ENCODE measurements at places on chromosomes 6 and 20.

DNA sequence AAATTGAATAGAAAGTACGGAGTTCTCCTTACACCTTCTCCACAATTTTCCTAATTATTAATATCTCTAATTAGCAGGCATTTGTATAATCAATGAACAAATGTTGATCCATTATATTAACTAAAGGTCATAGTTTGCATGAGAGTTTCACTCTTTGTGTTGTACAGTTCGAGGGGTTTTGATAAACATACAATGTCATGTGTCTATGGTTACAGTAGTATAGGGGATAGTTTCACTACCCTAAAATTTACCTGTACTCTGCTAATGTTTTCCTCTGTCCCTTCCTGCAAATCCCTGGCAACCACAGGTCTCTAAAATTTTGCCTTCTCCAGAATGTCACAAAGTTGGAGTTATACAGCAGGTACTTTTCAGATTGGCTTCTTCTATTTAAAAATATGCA, 1199.8 kb upstream of the GJE1 start:
- no peak overlapping the region for H3K27ac ChIP-seq
- H3K4me3 ChIP-seq: no peak overlapping the region
- H3K27me3 ChIP-seq: peaks cover 2% of the 10 kb centered on the region
- H3K36me3 ChIP-seq: no peaks in the 10 kb centered on the region

GRCh38 chr6:41257369-41258195, 28.9 kb downstream of the TREM1 start:
- H3K36me3 ChIP-seq: peaks cover 10% of the 10 kb centered on the region
- H3K27me3 ChIP-seq: peaks cover 3% of the 10 kb centered on the region
- H3K4me3 ChIP-seq: no peak overlapping the region
- peaks cover 12% of the 10 kb centered on the region for H3K4me1 ChIP-seq
- H3K27ac ChIP-seq: no peak overlapping the region

DNA sequence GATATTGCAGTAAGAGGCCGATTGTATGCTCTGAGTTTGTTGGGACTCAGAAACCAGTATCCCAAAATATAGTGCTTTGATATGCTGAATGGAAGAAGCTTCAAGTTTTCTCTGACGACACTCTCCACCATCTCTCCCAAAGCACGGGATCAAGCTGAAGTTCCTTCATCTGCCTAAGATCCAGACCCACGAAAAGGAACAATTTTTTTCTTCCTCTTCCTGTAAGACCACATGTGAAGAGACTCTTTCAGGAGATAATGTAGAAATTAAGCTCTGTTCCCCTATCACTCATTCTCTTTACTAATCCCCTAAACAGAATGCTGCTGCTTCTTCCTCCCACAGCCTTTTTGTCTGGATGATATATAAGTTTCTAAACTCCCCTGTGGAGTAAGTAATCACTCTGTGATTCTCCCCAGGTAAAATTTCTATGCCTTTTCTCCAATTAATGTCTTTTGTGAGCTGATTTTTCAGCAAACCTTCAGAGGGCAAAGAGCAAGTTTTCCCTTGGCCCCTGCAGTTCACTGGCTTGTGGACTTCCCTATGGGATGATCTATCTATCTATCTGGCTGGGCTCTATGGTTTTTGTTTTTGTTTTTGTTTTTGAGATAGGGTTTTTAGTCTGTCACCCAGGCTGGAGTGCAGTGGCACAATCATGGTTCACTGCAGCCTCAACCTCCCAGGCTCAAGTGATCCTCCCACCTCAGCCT, 13.5 kb upstream of the PNRC1 start:
- peaks cover 4% of the 10 kb centered on the region for H3K4me1 ChIP-seq
- peaks cover 9% of the 10 kb centered on the region for H3K27me3 ChIP-seq

DNA sequence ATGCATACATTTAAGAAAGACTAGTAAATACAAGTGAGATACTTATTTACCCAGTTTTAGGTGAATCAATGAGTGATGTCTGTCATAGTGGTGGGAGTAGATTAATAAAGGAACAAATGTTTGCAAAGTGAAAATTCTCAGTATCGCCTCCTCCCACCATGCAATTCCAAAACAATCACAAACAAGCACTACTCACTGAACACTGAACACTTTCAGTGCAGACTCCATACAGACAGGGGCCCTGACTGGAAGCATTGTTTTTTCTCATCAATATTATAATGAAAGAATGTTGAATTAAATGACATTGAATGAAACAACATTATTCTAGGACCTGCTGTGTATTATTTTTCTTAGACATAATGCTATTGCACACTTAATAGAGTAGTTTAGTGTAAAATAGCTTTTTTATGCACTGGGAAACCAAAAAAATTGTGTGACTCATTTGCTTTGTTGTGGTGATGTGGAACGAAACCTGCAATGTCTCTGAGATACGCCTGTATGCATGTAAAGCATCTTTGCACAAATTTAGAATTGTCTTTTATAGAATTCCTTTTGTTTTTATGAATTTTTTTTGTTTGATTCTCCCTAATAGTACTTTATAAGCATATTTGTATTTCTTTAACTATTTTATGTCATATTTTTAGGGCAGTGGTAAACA, 317.5 kb downstream of the UTRN start:
- peaks cover 14% of the 10 kb centered on the region for H3K4me1 ChIP-seq
- no peaks in the 10 kb centered on the region for H3K27me3 ChIP-seq
- no peak overlapping the region for H3K27ac ChIP-seq
- peaks cover 33% of the 10 kb centered on the region for H3K36me3 ChIP-seq
- H3K4me3 ChIP-seq: no peak overlapping the region

DNA sequence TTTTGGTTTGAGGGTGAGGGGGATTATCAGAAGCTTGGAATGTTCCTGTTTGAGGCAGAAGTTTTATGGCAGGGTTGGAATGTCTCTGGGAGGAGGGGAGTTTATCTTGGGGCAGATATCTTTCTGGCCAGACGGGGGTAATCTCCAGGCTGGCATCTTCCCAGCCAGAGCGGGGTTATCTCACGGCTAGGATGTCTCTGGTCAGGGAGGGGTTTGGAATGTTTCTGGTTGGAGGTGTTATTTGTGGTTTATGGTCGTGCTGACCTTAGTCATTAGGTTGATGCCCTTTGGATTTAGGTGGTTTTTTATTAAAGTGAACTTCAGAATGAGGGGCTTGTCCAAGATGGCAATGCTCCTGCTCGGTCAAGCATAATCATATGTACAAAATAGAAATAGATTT, 14.8 kb downstream of the PGK2 start:
- H3K4me1 ChIP-seq: no peaks in the 10 kb centered on the region
- no peaks in the 10 kb centered on the region for H3K27me3 ChIP-seq
- H3K4me3 ChIP-seq: no peak overlapping the region
- no peaks in the 10 kb centered on the region for H3K36me3 ChIP-seq
- DNase-seq: no peak
- H3K27ac ChIP-seq: no peak overlapping the region

GRCh38 chr6:37713529-37714119, 15.9 kb upstream of the MDGA1 start:
- H3K4me1 ChIP-seq: peaks cover 5% of the 10 kb centered on the region
- H3K27ac ChIP-seq: no peak overlapping the region
- H3K36me3 ChIP-seq: no peaks in the 10 kb centered on the region
- peaks cover 7% of the 10 kb centered on the region for H3K27me3 ChIP-seq
- H3K4me3 ChIP-seq: no peak overlapping the region

Data from memory B cell (primary cell).